Left ventricle myocardium inferior (tissue), 1 donor: ENCODE measurements at places on chromosomes 16 and 17. TPM values are rescaled to one million over a fixed set of nuclear protein-coding genes. Genes with fewer than 3 reads are reported as not detected.
A peak's percentile ranks its signal among the peaks of the same experiment; 100 is the strongest.

GRCh38 chr16:10761373-10761772 lies 17.7 kb downstream of the NUBP1 start:
- H3K27me3 ChIP-seq: no peaks in the 10 kb centered on the region
- H3K36me3 ChIP-seq: peaks cover 84% of the 10 kb centered on the region
- no peak overlapping the region for H3K4me3 ChIP-seq
- H3K4me1 ChIP-seq: peaks cover 26% of the 10 kb centered on the region
- DNase-seq: no peak
- H3K27ac ChIP-seq: no peak overlapping the region

GRCh38 chr17:74529243-74529642 lies 2.0 kb downstream of the CD300LB start:
- no peaks in the 10 kb centered on the region for H3K4me1 ChIP-seq
- peaks cover 28% of the 10 kb centered on the region for H3K27me3 ChIP-seq
- H3K36me3 ChIP-seq: no peaks in the 10 kb centered on the region
- H3K4me3 ChIP-seq: no peak overlapping the region
- no peak overlapping the region for H3K27ac ChIP-seq
- DNase-seq: no peak

Gene TPSB2
- 3.6 TPM for total RNA-seq

DNA sequence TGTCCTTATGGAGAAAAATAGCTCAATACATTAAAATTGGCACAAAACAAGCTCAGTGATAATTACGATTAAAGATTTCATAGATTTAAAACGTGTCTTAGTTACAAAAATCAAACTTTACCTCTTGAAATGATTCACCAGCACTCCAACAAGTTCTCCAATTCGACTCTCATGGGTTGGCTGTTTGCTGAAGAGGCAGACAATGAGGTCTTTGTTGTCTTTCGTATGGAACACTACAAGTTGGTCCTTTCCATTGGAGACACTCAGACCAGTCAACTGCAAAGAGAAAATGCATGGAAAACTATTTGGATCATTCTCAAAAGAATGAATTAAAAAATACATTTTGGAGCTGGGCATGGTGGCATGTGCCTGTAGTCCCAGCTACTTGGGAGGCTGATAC lies 118.2 kb downstream of the CDK5R1 start:
- H3K27ac ChIP-seq: no peak overlapping the region
- no peak for DNase-seq
- no peaks in the 10 kb centered on the region for H3K27me3 ChIP-seq

DNA sequence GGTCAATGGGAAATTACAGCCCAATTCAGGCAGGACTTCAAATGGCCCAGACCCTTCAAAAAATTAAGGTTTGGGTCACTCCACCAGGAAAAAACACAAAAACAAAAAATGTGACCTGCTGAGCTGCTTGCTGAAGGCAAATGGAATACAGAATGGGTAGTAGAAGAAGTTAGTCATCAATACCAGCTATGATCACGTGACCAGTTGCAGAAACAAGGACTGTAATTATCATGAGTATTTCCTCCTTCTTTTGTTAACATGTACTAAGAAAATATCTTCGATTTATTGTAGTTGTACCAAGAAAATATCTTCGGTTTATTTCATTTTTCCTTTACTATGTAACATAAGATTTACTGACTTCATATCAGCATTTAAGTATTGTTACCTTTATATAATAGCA lies 1183.6 kb downstream of the CDH8 start:
- H3K36me3 ChIP-seq: no peaks in the 10 kb centered on the region
- no peak overlapping the region for H3K4me3 ChIP-seq
- no peak for DNase-seq
- H3K4me1 ChIP-seq: no peaks in the 10 kb centered on the region
- H3K27ac ChIP-seq: no peak overlapping the region

DNA sequence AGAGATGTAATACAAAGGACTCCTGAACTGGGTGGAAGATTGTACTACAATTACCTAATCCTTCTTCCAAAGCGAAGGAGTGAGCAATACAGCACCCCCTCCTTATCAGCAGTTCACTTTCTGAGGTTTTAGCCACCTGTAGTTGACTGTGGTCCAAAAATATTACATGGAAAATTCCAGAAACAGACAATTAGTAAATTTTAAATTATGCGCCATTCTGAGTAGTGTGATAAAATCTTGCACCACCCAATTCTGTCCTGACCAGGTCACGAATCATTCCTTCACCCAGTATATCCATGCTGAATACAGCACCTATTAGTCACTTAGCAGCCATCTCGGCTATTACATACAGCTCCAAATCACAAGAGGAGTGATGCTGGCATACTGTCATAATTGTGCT lies 23.2 kb downstream of the VPS53 start:
- no peaks in the 10 kb centered on the region for H3K27me3 ChIP-seq
- peaks cover 4% of the 10 kb centered on the region for H3K4me1 ChIP-seq
- H3K36me3 ChIP-seq: peaks cover 73% of the 10 kb centered on the region
- no peak overlapping the region for H3K4me3 ChIP-seq

GRCh38 chr16:15610369-15610871 lies 32.5 kb downstream of the MARF1 start:
- DNase-seq: no peak
- no peak overlapping the region for H3K27ac ChIP-seq
- peaks cover 18% of the 10 kb centered on the region for H3K4me1 ChIP-seq
- H3K27me3 ChIP-seq: no peaks in the 10 kb centered on the region
- H3K4me3 ChIP-seq: no peak overlapping the region
- H3K36me3 ChIP-seq: peaks cover 93% of the 10 kb centered on the region

- peak overlapping the region; percentile 82 for H3K4me3 ChIP-seq
- H3K4me1 ChIP-seq: peaks cover 81% of the 10 kb centered on the region
- H3K27me3 ChIP-seq: peaks cover 43% of the 10 kb centered on the region
Observed at GRCh38 chr17:79842136-79842655, 3.0 kb upstream of the CBX4 start.

DNA sequence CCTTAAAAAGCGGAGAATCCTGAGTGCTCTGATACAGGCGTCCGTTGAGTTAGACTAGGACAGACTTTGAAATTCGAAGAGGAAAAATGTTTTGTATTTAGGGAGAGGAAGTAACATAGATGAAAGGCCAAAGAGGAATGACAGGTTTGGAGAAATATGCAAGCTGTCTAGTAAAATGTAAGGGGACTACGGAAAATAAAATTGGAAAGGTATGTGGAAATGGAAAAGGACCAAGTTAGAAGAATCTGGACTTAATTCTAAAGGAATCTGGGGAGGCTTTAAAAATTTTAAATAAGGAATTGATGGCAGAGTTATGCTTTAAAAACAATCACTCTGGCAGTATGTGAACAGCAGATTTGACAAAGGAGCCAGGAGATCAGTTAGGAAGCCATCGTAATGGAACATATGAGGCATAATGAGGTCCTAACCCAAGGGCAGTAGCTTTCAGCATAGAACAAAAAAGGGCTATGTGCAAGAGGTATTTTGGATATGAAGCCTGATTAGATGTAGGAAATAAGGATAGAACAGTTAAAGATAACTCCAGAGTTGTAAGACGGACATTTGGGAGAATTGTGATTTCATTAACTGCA lies 38.3 kb downstream of the CYB561 start:
- H3K27me3 ChIP-seq: no peaks in the 10 kb centered on the region
- no peak overlapping the region for H3K27ac ChIP-seq
- H3K36me3 ChIP-seq: peaks cover 14% of the 10 kb centered on the region
- no peaks in the 10 kb centered on the region for H3K4me1 ChIP-seq
- no peak overlapping the region for H3K4me3 ChIP-seq

- no peak for DNase-seq
- H3K4me3 ChIP-seq: no peak overlapping the region
- no peaks in the 10 kb centered on the region for H3K27me3 ChIP-seq
- H3K4me1 ChIP-seq: peaks cover 23% of the 10 kb centered on the region
- H3K36me3 ChIP-seq: peaks cover 98% of the 10 kb centered on the region
- no peak overlapping the region for H3K27ac ChIP-seq
Observed at GRCh38 chr16:27464626-27465482, 62.9 kb downstream of the IL21R start.

Gene SLFN5
- total RNA-seq: 8.6 TPM

DNA sequence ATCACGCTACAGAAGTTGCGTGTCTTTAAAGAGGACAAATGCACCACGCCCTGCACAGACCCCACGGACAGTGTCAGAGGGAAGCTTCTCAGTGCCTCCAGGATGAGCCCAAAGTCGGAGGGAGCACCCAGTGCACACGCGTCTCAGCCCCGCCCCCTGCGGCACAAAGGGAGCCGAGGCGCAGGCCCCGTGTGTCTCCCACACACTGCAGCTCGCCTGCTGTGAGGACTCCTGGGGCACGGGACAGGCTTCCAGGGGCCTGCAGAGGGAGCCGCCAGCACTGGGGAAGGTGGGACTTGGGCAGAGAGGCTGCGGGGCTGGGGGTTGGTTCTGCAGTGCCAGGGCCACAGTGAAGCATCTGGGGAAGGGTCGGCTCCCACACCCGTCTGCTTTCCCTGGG lies 77.4 kb downstream of the LMF1 start:
- no peaks in the 10 kb centered on the region for H3K36me3 ChIP-seq
- H3K27ac ChIP-seq: no peak overlapping the region

DNA sequence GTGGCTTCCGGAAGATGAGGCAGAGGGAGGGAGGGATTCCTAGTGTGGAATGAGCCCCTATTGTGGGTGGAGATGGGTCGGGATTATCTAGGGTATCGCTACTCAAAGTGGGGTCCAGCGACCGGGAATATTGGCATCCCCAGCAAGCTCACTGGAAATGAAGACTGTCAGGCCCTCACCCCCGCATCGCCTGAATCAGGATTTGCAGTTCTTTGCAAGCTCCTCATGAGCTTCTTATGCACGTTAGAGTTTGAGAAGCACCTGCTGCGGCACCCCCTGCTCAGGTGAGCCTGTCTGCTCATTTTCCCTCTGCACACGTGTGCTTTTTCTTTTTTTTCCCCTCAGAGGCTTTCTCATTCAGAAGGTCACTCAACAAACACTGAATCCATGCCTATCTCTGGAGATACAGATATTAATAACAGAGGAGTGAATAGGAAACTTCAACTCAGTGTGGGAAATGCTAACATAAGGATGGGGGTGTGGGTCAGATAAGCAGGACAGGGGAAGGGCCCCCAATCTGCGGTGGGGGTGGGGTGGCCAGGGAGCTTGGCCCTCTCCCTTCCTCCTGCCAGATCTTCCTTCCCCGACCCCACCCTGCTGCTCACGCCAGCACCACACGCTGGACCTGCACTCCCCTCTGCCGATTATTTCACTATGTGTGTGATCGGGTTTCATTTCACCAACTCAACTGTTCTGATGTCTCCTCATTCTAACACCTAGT lies 67.7 kb upstream of the NFAT5 start:
- H3K4me3 ChIP-seq: no peak overlapping the region
- no peak overlapping the region for H3K27ac ChIP-seq
- H3K27me3 ChIP-seq: no peaks in the 10 kb centered on the region
- peaks cover 7% of the 10 kb centered on the region for H3K4me1 ChIP-seq

GRCh38 chr16:50235581-50235980 lies 30.8 kb upstream of the ADCY7 start:
- no peak overlapping the region for H3K4me3 ChIP-seq
- H3K4me1 ChIP-seq: no peaks in the 10 kb centered on the region
- H3K36me3 ChIP-seq: no peaks in the 10 kb centered on the region
- H3K27ac ChIP-seq: no peak overlapping the region
- no peak for DNase-seq

Gene PDILT
- total RNA-seq: not detected

DNA sequence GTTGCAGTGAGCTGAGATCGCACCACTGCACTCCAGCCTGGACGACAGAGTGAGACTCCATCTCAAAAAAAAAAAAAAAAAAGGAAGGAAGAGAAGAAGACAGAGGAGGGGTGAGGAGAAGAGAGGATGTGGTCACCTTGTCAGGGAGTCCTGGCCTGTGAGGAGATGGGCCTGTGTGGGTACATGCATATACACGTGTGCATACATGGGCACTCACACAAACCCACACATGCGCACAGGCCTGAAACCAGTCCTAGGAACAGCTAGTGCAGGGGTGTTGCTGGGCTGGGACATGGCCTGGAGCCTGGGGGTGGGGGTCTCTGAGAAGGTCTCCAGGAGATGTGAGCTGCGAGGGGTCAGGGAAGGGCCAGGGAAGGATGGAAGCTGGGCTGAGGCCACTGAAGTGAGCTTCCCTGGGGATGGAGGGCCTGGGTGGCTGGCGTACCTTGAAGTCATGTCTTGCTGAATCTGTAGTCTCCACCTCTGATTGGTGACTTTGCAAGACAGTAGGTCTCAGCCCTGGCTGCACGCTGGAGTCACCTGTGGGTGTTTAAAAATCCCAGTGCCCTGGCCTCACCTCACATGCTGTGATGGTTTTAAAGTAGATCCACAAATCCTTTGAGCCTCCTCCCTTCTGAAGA lies 72.4 kb downstream of the MRM1 start:
- no peak for DNase-seq
- H3K36me3 ChIP-seq: no peaks in the 10 kb centered on the region
- H3K27ac ChIP-seq: no peak overlapping the region
- H3K4me3 ChIP-seq: no peak overlapping the region
- peaks cover 71% of the 10 kb centered on the region for H3K27me3 ChIP-seq
- no peaks in the 10 kb centered on the region for H3K4me1 ChIP-seq

GRCh38 chr17:52160136-52160567 lies 1.6 kb upstream of the CA10 start:
- no peaks in the 10 kb centered on the region for H3K36me3 ChIP-seq
- H3K27me3 ChIP-seq: peaks cover 77% of the 10 kb centered on the region
- no peaks in the 10 kb centered on the region for H3K4me1 ChIP-seq
- H3K27ac ChIP-seq: no peak overlapping the region

- H3K36me3 ChIP-seq: peaks cover 23% of the 10 kb centered on the region
- no peak for DNase-seq
- no peak overlapping the region for H3K27ac ChIP-seq
Observed at GRCh38 chr16:69720822-69721430, 5.4 kb downstream of the NQO1 start.

Gene KRT222
- 0.38 TPM for total RNA-seq

- no peaks in the 10 kb centered on the region for H3K27me3 ChIP-seq
- H3K4me1 ChIP-seq: peaks cover 63% of the 10 kb centered on the region
- DNase-seq: no peak
Observed at GRCh38 chr16:14497245-14498082, 132.6 kb downstream of the PARN start.

DNA sequence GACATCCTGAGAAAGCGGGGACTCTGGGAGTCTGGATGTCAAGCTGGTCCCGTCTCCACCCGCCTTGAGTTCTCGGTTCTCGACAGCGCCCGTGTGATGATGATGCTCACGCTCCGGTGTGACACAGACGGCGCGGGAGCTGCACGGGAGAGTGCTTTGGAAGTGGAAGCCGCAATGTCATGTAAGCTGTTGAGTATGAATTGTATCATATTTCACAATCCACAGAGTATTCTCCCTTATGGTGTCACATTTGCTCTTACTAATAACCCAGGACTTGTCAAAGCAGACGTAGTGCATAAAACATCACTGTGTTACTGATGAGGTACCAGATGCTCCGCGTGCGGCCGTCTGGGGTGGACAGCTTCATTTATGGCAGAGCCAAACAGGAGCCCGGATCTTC lies 217.5 kb upstream of the CHMP6 start:
- H3K36me3 ChIP-seq: peaks cover 13% of the 10 kb centered on the region
- no peaks in the 10 kb centered on the region for H3K27me3 ChIP-seq
- no peak for DNase-seq
- no peak overlapping the region for H3K4me3 ChIP-seq
